HTR-8/SVneo (cell line): ENCODE measurements at places on chromosomes 5 and 9.

GRCh38 chr9:137972355-137972987, 94.9 kb downstream of the CACNA1B start:
- no peak for DNase-seq

GRCh38 chr9:3687145-3687544, 161.3 kb upstream of the RFX3 start:
- no peak for DNase-seq

DNA sequence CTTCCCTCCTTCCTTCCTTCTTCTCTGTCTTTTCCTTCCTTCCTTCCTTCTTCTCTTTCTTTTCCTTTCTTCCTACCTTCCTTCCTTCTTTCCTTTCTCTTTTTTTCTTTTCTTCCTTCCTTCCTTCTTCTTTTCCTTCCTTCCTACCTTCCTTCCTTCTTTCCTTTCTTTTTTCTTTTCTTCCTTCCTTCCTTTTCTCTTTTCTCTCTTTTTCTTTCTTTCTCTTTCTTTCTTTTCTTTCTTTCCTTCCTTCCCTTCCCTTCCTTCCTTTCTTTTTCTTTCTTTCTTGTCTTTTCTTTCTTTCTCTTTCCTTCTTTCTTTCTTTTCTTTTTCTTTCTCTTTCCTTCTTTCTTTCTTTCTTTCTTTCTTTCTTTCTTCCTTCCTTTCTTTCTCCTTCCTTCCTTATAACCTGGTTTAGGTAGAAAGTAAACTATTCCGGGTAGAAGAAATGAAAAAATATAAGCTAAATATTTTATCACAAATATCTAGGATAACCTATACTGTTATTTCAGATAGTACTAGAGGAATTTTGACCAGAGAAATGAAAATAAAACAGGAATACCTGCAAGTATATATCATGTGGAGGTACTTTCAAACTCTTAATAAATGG, 1741.8 kb upstream of the CDH9 start:
- DNase-seq = no peak

DNA sequence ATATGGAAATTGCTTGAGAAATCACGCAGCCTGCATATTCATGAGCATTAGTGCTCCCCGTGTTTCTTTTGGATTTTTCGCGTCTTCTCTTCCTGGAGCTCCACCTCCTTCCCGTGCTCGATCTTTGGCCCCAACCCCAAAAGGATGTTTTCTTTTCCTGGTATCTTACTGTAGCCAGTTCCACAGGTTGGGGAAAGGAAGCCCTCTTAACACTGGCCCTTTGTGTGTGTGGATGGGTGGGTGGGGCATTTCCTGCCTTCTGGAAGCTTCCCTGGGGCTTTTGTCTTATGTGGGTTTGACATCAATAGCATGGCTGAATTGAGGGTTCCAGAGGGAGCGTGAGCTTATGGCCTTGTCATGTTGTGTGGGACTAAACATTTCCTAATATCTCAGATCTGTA, 21.9 kb downstream of the STXBP1 start:
- DNase-seq = no peak

- DNase-seq = no peak
These were observed 236.4 kb downstream of the LRRC70 start for GRCh38 chr5:62814991-62815390.

DNA sequence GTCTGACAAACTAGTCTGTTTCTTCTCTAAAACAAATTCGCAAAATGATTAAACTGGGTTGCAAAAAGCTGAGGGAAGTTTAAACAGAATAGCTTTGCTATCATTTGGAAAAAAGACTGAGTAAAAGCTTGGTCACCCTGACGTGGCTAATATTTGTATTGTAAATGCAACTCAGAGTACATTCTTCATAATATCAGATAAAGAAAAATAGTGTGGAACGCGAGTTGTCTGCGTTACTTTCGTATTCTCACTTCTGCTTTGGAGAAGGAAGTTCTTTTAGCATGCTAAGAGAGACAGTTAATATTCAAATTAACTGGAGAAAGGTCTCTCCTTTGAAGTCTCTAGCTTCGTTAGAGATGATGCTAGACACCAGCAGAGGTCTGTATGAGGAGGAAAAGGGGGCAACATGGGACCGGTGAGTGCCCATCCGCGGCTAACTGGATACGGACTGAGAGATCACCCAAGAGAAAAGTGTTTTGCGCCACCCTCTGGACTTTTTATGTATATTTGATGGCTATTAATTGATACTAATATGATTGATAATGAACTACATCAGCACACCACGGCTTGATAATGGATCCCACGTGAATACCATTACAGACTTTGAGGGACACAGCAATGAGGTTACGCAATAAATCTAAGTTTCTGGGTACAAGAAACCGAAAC, 2.9 kb upstream of the CNTRL start:
- no peak for DNase-seq

DNA sequence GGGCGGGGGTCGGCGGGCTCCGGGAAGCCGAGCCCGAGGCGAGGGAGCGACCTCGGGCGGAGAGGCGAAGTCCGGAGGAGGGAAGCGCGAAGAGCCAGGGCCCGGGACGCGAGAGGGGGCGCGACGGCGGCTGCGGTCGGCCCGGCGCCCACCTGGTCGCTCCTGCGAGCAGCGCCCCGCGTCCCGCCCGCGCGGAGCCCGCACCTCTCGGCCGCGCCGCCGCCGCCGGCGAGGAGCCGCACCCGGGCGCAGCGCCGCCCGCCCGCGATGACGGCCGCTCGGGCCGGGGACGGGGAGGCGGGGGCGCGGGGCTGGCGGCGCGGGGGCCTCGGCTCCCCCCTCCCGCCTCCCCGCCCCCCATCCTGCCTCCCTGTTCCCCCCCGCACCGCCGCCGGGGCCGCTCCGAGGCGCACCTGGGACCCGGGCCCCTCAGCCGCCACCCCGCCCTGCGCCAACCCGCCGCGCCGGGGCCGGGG, 2.6 kb downstream of the NR5A1 start:
- DNase-seq = no peak

- DNase-seq = no peak
These were observed 10.5 kb downstream of the SLC38A9 start for GRCh38 chr5:55701462-55702103.

GRCh38 chr9:6355728-6356127, 27.6 kb downstream of the TPD52L3 start:
- no peak for DNase-seq

DNA sequence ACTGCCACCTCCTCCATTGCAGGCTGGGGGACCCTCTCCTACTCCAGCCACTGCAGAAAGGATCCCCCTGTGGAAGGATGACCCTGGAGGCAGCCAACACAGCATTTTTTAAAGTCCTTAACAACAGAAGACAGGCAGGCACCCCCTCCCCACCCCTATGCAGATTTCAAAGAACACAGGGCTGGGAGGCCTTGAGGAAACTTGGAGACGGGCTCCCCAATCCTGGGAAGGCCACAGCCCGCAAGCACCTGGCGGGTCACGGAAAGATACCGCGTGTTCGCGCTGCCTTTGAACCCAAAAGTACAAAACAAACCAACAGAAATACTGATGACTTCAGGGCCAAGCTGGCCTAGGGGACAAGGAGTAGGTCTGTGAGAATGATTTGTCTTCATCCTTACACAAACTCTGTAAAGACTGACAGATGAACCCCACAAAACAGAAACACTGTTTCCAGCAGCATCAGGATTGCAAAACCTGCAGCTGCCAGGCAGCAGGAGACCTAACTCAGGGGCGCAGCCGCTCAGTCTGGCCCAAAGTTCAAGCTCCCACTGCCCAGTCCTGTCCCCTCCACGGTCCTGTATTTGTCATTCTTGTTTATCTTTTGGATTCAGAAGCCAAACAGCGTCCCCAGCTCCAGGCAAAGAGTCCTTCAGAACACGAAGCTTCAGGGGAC, 13.8 kb downstream of the VAV2 start:
- DNase-seq = no peak

GRCh38 chr5:80341016-80341775, 21.4 kb downstream of the SPZ1 start:
- DNase-seq = no peak

GRCh38 chr5:145473042-145473642, 362.0 kb downstream of the PRELID2 start:
- DNase-seq = no peak

DNA sequence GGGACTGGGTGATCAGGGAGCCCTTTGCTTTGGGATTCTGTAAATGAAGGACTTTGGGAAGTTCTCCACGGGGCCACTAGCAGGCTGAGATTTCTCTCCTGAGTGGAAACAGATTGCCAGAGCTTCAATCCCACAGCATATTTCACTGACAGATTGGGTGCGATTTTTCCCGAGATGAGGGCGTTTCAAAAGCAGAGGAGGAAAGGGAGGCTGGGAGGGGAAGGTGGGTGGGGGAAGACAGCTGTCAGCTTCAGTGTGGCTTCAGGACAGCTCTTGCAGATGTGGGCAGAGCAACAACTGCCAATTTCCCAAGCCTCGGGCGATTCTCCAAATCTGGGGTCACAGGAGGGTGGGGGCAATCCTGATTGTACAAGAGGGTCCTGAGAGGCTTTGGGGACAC, 258.5 kb upstream of the ADRA1B start:
- no peak for DNase-seq
